ENCODE measurements at places on chromosomes 3 and 15.

- DNase-seq: no peak
Measured at GRCh38 chr3:11288021-11288491, 15.9 kb downstream of the ATG7 start.

DNA sequence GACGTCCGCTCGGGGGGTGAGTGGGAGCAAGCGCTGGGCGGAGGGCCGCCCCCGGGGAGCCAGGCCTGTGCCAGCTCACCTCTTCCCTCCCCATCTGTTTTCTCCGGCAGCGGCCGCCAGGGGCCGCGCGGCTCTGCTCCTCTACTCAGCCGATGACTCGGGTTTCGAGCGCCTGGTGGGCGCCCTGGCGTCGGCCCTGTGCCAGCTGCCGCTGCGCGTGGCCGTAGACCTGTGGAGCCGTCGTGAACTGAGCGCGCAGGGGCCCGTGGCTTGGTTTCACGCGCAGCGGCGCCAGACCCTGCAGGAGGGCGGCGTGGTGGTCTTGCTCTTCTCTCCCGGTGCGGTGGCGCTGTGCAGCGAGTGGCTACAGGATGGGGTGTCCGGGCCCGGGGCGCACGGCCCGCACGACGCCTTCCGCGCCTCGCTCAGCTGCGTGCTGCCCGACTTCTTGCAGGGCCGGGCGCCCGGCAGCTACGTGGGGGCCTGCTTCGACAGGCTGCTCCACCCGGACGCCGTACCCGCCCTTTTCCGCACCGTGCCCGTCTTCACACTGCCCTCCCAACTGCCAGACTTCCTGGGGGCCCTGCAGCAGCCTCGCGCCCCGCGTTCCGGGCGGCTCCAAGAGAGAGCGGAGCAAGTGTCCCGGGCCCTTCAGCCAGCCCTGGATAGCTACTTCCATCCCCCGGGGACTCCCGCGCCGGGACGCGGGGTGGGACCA, 632 bp upstream of the CRELD1 start:
- DNase-seq: peak; percentile 79

- no peak for DNase-seq
Measured at GRCh38 chr3:17910922-17911321, 168.5 kb upstream of the TBC1D5 start.

GRCh38 chr3:24155276-24155675, 210.2 kb downstream of the NR1D2 start:
- DNase-seq: no peak

- no peak for DNase-seq
Measured at GRCh38 chr3:180117381-180118163, 80.8 kb upstream of the PEX5L start.

Measured in stimulated activated CD4-positive, alpha-beta T cell treated with anti-CD3 and anti-CD28 coated beads, TNF-alpha, amount 100 ng/mL, for 24 hours (primary cell).